ENCODE measurements at places on chromosomes 7 and 10. TPM values are rescaled to one million over a fixed set of nuclear protein-coding genes. Genes with fewer than 3 reads are reported as not detected.

Gene GRK5
- 1.5 TPM for total RNA-seq

Gene GBX1
- not detected for total RNA-seq

Gene MOGAT3
- total RNA-seq: not detected

Gene TLX1
- total RNA-seq: not detected

Gene AASS
- 9.0 TPM for total RNA-seq

Gene RAPGEF5
- 0.06 TPM for total RNA-seq

Gene MMD2
- total RNA-seq: not detected

Gene TAF5
- 6.9 TPM for total RNA-seq

Gene MBL2
- total RNA-seq: not detected

Gene SOSTDC1
- total RNA-seq: not detected
